Caudate nucleus (tissue), 63 donors: ENCODE measurements at places on chromosomes 11 and 22.

DNA sequence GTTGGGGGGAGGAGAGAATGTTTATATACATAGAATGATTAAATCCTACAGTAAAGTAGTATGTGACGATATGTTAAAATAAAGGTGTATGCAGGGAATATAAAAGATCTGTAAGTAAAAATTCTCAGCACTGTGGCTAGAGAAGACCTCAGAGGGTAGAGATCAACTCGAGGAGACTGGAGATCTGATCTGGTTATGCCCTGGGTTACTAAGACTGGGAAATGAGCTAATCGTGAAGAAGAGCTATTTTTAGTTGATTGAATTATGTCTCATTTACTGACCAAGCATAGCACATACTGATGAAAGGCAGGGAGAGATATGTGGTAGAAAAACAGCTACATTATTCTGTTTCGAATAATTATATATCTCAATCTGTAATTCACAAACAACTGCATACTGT lies 42.8 kb upstream of the ALKBH3 start:
- DNase-seq = no peak

- no peak for DNase-seq
These were observed 23.7 kb upstream of the SLC36A4 start for GRCh38 chr11:93221539-93221938.

DNA sequence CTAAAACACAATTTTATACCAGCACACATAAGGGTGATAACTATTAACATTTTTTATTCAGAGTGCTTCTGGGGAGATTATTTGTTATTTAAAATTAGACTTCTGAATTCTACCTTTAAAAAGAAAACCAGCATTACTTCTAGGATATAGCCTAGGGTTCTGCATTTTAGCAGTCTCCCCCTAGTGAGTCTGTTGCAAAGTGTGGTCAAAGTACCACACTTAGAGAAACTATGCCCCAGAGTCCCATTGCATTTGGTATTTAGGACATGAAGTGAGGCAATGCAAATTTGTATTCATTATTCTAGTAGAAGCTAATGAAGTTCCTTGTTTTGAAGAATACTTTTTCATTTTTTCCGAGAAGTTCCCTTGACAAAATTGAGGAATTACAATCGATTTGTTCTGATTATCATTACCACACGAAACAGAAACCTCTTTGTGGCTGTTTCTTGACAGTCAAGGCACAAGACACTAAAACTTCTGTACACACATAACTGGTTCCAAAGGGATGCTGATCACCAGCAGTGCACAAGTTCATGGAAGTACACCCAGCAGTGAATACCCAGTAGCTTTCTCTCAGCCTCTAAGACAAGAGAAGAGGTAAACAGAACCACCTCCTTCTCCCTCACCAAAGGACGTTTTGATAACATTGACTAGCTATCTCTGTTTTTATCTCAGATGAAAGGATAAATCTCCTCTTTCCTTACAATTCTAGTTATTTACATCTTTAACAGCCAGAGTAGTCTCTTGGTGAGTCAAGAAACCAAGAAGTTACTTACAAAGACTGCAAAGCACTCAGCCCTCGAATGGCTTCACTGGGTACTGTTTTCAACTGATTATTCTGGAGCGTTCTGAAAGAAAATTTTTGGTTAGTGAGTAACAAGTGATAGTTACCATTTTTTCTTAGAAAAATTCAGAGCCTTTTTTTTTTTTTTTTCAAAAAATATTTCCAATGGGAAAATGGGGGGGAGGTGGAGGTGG lies 27.6 kb upstream of the CCDC34 start:
- no peak for DNase-seq

DNA sequence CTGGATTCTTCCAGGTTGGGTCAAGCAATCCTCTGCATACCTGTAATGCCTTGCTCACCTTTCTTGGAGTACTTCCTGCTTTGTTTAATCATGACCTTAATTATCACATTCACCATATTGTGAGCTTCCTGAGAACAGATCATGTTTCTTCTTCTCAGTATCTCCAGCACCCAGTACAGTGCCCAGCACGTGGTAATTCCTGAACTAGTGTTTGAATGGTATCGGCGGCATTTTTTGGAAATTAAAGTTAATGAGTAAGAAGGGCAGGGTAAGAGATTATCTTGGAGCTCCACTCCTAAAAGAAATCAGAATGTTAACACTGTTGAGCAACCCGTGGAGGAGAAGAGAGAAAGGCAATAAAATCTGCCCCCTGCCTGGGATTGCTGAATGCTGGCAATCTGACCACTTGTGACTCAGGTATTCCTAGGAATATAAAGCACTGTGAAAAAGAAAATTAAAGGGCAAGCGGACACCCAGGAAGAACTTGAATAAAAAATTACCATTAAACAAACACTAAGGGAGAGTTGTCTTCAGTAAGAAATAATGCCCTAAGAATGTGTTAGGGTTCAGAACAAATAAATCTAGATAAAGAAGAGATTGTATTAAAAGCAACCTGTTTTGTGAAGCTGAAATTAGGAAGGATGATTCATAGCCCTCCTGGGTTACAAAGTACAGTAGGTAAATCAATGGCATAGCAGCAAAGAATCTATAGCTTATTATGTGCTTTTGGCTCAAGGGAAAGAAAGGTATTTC lies 92.9 kb downstream of the PDHX start:
- no peak for DNase-seq

- no peak for DNase-seq
These were observed 32.7 kb upstream of the CELSR1 start for GRCh38 chr22:46569848-46570695.

- DNase-seq = no peak
These were observed 31.7 kb downstream of the INSC start for GRCh38 chr11:15146271-15147003.

DNA sequence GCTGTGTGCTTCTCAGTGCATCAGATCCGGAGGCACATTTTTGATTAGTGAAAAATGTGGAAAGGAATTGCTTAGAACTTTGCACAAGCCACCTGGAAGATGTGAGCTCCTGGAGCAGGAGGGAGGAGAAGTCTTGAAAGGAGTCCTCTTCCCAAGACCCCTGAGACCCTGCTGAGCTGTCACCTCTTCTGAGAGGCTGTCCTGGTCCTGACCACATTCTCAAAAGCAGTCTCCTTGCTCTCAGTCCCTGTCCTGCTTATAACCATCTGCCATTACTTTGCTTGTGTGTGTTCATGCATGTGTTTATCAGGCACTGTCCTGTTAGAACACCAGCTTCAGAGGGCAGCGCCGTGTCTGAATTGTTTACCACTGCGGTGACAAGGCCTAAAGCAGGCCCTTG lies 86.5 kb downstream of the BCR start:
- no peak for DNase-seq

GRCh38 chr11:2776351-2777061 lies 76.7 kb upstream of the KCNQ1OT1 start:
- no peak for DNase-seq

- no peak for DNase-seq
These were observed 540 bp downstream of the PPARA start for GRCh38 chr22:46150655-46151477.

- DNase-seq = no peak
These were observed 8.0 kb downstream of the CAPN5 start for GRCh38 chr11:77074626-77075221.

- no peak for DNase-seq
These were observed 5.0 kb downstream of the PDGFB start for GRCh38 chr22:39239561-39240423.

GRCh38 chr11:65915821-65916251 lies 3.0 kb downstream of the C11orf68 start:
- DNase-seq = no peak

DNA sequence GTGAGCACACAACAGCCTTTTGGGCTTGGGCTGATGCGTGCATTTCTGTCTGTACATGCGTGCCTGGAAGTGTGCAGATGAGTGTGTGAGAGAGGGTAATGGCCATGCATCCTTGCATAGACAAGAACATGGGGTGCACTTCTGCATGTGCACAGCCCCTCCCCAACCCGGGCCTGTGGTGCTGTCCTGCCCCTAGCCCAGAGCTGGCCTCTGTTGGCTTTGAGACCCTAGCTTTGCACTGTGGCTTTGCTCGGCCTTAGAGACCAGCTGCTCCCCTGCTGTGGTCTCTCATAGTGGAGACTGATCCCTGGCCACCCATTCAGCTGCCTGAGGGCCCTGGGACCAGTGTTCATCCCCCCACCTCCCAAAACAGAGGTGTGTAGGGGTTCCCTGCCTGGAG lies 25.4 kb downstream of the ST3GAL4 start:
- DNase-seq = no peak

DNA sequence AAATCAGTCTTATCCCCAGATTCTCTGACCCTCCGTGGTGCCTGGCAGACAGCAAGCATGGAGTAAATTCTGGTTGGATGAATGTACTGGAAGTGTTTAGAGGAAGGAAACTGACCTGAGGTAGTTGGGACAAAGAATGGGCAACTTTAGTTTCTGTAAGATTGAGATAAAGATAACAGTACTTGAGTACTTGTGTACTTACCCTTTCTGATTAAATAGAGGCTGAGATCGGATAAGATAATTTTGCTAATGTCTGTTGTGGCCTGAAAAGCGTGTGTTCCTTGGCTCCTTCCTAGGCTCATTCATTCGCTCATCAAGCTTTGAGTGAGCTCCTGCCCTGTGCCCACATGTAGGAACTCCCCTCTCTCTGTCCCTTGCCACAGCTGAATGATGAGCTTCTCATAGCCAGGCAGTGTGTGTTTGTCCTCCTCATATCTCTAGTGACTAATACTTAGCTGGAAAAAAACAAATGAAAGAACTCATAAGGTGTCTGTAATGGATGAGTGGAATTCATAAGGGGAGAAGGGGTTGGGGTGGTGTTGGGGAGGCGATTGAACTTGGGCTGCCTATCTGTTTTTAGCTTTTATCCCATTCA lies 118.1 kb downstream of the DBX1 start:
- DNase-seq = no peak

DNA sequence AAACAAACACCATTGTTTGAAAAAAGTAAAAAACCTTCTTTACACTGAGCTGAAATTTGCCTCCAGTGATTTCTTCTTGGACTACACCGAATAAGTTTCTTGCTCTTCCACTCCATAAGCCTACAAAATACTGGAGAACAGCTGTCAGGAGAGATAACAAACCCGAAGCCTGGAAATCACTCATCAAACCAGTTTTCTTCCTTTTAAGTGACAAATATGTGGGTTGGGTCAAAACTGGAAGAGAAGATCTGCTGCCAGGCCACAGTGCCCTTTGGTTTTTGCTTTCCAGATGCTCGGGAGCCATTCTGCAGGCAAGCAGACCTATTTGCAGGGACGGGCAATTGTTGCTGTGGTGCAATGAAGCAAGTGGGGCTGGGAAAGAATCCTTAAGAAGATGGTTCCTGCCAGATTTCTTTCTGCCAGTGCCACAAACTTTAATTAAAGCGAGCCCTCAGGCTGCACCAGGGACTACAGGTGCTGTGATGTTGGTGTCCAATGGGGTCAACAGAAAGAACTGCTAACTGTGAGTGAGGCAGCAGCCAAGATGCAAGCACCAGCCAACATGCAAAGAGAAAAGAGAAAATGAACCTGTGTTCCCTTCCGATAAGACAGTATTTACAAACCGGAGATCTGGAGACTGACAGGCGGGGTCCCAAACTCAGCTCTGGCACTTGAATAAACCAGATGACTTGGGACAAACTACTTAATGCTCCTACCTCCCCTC lies 44.8 kb upstream of the SMCO4 start:
- DNase-seq = no peak

DNA sequence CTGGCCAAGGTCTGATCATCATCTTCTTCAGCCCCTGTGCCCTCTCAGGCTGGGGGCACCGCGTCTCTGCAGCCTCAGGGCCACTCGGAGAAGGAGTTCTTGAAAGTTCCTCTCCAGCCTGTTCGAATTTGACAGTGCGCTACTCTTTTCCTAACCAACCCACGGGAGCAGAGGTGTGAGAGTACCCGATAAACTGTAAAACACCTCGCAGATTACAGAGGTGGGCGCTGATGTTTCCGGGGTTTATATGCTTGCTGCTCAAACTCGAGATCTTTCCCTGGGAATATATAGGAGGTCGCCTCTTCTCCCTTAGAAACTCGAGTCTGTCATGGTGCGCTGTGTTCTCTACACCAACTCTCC lies 515 bp downstream of the CTR9 start:
- no peak for DNase-seq

DNA sequence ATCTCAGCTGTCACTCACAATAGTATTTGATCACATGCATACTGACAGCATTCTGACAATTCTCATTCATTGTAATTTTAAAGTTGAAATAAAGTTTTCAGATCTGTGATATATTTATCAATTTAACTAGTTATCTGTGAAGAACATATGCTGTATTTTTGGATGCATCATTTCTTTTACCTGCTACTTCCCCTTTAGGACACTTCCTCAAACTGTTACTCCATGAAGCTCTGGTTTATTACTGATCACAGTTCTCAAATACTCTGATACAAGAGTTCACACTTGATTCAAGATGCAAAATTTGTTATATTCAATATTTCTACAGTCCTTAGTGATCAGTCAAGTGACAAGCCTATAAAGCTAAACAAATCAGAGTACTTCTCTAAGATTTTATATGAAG lies 1655.2 kb downstream of the LRRC4C start:
- DNase-seq = no peak

GRCh38 chr11:130179396-130180306 lies 20.1 kb downstream of the ST14 start:
- DNase-seq = no peak

- DNase-seq = no peak
These were observed 71.8 kb upstream of the PITPNB start for GRCh38 chr22:27990879-27991278.

DNA sequence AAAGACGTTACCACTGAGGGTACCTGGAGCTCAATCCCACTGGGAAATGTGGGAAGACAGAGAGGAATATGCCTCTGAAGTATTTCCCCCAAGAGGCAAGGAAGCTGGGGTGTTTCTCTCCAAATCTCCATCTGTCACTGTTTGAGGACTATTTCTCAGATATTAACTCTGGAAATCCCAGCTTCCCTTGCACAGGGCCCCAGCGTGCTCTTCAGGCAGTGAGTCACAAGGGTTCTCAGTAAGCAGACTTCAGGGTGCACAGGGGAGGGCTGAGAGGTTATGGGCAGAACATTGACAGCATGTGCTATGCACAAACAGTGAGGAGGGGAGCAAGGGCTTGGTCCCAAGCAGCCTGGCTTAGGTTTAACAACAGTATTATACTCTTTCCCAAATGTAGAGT lies 60.9 kb upstream of the EED start:
- DNase-seq = no peak
